ENCODE measurements at places on chromosomes 5 and 9.

- DNase-seq: no peak
Observed at GRCh38 chr5:360257-361027, 38.9 kb downstream of the AHRR start.

- no peak for DNase-seq
Observed at GRCh38 chr5:54656261-54656728, 138.7 kb downstream of the SNX18 start.

DNA sequence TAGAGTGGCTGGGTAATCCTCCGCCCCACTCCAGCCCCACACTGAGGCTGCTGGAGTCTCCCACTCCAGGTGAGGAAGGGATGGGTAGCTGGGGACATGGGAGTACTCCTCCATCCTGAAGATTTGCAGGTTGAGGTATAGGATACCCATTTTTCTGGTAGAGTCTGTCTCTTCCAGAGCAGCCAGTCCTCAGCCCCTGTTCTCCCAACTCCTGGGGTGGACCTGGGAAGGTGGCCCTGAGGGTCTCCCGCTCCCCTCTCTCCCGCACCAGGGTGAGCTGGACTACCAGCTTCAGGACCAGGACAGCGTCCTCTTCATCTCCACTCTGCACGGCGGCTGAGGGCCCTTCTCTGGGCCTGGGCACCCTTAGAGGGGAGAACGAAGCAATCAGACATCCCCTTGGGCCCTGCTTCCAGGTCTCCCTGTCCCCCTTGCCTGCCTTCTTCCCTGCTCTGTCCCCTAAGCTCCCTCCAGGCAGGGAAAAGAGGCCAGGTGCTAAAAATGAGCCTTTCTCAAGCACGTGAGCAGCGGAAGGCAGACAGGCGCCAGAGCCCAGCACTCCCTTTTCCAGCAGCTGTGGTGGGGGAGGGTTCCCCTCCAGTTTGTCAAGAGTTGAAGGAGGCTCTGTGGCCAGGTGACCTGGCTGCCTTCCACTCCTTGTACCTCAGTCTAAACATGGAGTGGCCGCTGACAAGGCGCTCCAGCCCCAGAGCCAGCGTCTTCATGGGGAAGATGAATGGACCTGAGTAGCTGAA, 18.4 kb downstream of the URM1 start:
- DNase-seq: no peak

- DNase-seq: no peak
Observed at GRCh38 chr9:98010445-98010844, 27.3 kb downstream of the ANP32B start.

DNA sequence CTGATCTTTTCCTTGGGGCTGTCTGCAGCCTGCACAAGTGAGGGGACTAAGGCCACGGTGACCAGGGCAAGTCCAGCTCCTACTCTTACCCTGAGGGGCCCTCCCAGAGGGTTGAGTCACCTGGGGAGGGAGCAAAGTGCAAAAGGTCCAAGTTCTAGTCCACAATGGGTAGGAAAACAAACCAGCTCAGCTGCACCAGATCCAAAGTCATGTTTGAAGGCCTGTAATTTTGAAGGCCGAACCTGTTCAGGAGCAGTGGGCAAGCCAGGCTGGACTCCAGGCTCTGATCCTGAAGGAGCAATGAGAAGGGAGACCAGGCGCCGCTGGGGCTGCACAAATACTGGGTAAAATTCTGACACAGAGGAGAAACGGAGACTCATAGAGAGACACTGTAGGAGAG, 15.8 kb upstream of the TCF7 start:
- no peak for DNase-seq

- DNase-seq: no peak
Observed at GRCh38 chr5:149128023-149128875, 13.0 kb upstream of the ABLIM3 start.

GRCh38 chr5:10235350-10235749, 14.3 kb downstream of the ATPSCKMT start:
- DNase-seq: no peak

DNA sequence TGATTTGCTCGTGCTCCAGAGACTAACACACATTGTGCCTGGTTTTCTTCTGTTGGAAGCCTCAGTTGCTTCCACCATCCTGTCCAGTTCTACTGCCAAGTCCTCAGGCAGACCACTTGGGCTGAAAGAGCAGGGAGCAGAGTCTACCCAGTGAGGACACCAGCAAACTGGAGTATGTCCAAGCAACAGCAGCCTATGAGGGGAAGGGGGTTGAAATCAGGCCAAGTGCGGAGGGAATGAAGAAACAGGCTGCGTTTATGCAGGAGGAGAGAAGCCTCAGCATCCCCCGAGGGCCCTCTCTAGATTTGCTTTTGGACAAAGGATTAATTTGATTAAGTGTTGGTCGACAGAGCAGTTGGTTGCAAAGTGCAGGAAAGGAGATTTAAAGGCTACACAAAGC, 14.5 kb downstream of the DOCK2 start:
- no peak for DNase-seq

- DNase-seq: no peak
Observed at GRCh38 chr9:3894772-3895171, 369.0 kb upstream of the RFX3 start.

DNA sequence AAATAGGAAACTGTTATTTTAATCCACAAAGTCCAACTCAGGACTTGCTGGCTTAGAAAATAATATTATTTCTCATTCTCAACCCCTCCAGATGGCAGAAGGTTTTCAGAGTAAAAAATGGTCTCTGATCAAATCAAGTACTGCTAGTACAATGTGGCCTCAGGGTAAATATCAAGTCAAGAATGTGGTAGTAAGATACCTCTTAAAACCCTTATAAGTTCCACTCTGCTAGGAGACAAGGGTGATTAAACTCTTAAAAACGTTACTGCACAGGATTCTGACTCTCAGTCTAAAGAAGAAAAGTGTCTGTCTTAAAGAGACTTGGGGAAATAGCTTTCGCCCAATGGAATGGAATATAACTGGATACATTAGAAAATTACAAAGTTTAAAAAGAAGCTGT, 120.8 kb upstream of the PDE4D start:
- DNase-seq: no peak

DNA sequence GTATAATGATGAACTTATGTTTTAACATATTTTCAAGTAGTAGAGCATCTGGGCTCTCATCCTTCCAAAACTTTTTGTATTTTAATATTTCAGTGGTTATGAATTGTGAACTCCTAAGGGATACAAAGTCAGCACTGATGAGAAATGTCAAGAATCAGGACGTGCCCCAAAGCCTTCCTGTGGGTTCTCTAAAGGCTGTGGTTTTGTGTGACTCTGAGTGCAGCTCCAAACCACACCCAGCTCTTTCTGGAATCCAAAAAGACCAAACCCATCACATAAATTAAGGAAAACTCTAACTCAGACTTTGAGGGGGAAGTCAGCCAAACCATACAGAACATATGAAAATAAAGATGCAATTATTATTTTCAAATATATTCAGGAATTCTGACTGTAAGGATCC, 40.8 kb upstream of the SMU1 start:
- DNase-seq: no peak

GRCh38 chr9:96025995-96026602, 150.6 kb downstream of the ERCC6L2 start:
- no peak for DNase-seq

DNA sequence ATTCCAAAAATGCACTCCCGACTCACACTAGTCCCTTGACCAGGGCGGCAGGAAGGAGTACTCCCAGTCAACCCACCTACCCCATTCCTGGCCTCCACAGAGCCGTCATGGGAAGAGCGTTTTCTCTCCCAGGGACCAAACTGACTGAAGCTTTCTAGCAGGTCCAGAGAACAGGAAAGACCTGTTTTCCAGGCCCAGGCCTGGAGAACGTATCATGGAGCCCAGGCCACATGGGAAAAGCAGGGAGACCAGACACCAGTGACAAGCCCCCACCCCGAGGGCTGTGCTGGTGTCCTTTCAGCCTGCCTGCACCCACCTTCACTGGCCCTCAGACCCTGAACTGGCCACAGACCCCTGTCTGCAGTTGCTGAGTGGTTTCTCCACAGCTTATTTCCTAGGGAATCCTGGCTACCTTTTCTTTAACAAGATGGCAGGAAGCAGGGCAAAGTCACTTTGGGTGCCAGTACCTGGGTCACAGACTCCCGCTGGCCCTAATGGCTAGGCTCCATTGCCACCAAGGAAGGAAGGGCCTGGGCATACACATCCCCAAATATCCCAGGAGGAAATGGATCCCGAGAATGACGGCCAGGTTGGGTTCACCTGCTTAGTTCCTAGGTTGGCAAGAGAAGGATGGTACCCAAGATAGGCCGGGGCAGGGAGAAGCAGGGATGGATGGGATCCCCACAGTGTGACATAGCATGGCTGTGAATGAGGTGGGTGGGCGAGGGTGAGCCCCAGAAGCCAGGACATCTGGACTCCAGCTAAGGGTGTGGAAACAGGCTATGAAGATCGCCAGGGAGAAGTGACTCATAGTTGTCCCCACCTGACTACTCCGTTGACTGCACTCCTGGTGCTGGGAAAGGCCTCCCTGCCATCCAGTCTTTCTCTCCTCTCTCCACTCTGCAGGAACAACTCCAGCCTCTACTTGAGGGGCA, 12.2 kb downstream of the CCNI2 start:
- DNase-seq: no peak

DNA sequence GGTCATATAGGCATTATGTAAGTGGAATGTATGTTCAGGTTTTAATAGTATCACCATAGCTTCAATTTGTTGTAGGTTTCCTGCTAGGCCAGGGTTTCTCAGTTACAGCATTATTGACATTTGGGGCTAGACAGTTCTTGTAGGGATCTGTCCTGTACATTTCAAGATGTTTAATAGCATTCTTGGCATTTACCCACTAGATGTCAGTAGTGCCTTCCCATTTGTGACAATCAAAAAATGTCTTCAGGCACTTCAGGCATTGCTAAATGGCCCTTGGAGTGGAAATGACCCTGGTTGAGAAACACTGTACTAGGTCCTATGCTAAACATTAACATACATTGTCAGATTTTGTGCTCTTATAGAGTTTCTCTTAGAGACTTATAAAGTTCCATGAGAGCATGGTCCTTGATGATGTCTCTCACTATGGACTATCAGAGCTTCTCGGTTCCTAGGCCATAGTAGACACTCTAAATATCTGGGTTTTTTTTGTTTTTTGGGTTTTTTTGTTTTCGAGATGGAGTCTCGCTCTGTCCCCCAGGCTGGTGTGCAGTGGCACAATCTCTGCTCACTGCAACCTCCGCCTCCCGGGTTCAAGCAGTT, 1.4 kb downstream of the KIF20A start:
- DNase-seq: peak; percentile 56

GRCh38 chr5:64462391-64462790, 43.4 kb upstream of the RGS7BP start:
- no peak for DNase-seq

GRCh38 chr9:135394131-135394530, 85.5 kb upstream of the PPP1R26 start:
- no peak for DNase-seq

All from NCI-H1694 (cell line).